ENCODE measurements at places on chromosomes 5 and 9.
A peak's percentile ranks its signal among the peaks of the same experiment; 100 is the strongest.

DNA sequence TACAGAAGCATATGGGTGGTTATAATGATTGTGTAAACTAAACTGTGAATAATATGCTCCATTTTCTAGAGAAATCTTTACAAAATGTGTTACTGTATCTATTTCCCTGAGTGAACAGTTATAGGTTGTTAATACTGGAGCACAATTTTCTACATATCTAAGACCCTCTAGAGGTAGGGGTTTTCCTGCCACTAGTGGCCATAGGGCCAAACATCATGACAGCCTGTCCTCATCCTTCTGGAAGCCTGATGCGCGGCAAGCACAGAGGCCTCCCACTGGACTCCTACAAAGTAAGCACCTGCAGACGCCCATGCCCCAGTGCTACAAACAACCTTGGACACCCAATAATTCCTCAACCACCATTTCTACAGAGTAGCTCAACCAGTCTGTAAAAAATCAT lies 1.9 kb upstream of the SNX18 start:
- no peak for DNase-seq

GRCh38 chr5:11941566-11941965 lies 37.3 kb upstream of the CTNND2 start:
- DNase-seq, result no peak

GRCh38 chr9:134681061-134681661 lies 39.6 kb downstream of the COL5A1 start:
- DNase-seq, result peak; percentile 52

DNA sequence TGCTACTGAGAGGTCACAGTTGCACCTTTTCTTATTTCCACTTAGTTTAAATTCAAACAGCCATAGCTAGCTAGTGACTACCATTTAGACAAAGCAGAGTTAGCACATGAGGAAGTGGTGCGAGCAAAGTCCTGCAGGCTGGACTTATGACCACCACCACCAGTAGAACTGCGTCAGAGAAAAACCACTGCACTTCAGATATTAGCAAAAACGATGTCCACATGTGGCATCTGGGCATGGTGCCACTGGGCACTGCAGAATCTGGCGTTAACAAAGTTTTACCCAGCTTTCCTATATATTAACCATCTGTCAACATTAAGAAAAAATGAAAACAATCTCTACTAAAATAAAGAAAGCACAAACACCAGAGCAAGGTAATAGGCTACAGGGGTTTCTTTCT lies 80.1 kb downstream of the SPTLC1 start:
- no peak for DNase-seq

DNA sequence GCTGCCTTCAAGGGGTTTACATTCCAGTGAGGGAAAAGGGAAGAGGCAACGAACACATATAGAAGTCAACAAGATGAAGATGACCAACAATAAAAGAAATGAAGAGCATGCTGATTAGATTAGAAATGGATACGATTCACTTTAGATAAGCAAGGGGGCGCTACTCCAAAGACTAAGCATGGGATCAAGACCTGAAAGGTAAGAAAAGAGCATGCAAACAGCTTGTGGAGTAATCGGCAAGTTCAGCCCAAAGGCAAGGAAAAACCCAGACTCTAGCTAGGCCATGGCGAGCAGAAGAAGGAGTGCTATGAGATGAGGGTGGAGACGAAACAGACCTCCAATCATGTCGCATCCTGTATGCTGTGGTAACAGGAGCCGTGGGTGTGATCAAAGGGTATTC lies 124.4 kb downstream of the FANCC start:
- DNase-seq, result no peak

Data from retina (tissue), 1 donor.